ENCODE measurements at places on chromosomes 16 and 17.
A peak's percentile ranks its signal among the peaks of the same experiment; 100 is the strongest.

DNA sequence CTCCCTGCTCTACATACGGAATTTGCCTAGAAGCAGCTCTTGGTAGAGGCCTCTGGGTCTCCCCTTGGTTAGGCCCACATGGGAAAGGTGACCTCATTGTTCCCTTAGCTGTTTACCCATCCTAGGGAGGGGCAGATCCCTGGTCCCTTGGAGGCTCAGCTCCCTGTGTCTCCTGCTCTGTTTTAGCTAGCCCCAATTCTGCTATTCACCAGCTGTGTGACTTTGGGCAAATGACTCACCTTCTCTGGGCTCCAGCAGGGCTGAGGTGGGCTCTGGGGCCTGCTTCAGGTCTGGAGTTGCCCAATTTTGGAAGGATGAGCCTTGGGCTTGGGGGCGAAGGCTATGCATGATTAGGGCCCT lies 3.9 kb downstream of the ABCC3 start:
- DNase-seq: no peak

- DNase-seq: no peak
Observed at GRCh38 chr17:47266782-47267181, 13.2 kb downstream of the ITGB3 start.

DNA sequence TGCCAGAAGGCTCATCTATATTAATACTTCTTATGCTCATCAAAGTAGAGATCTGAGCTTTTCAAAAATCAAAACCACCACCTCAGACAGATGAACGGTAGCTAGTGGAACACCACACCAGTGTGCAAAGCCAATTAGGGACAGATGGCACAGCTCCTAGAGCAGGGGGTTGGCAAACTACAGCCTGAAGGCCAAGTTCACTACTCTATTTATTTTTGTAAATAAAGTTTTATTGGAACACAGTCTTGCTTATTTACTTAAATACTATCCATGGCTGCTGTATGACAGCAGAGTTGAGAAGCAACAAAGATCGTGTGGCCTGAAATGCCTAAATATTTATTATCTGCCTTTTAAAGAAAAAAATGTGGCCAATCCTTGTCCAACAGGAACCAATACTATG lies 56.8 kb downstream of the AMFR start:
- DNase-seq: no peak

- no peak for DNase-seq
Observed at GRCh38 chr17:4872786-4873185, 26.6 kb upstream of the C17orf107 start.

- no peak for DNase-seq
Observed at GRCh38 chr17:42142371-42142896, 12.4 kb downstream of the RAB5C start.

GRCh38 chr17:2191227-2191626 lies 112.4 kb downstream of the SMG6 start:
- DNase-seq: no peak

GRCh38 chr17:12301551-12301950 lies 280.9 kb downstream of the MAP2K4 start:
- no peak for DNase-seq

GRCh38 chr16:52463904-52464303 lies 83.0 kb downstream of the TOX3 start:
- no peak for DNase-seq

DNA sequence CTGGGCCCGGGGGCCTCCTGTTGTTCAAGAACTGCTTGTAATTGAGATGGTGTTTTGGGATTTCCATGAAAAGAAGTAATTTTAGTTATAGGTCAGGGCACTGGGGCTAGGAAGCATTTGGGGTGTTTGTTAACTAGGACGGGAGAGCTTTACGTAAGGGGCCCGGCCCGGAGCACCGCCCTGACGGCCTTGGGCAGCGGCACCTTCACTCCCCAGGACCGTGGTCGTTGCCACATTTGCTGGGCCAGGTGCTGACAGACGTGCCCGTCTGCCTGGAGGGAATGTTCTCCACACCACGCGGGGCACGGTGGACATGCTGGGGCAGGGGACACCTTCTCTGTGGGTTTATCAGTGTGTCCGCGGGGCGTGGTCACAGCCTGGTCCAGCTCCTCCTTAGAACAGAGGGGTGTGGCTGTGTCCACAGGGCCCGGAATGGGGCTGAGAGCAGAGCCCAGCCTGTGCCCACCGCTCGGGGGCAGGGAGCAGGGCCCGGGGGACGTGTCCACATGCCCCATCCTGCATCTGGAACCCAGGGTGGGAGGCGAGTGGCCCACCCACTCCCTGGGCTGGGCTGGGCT lies 57.7 kb downstream of the BAIAP2 start:
- no peak for DNase-seq

DNA sequence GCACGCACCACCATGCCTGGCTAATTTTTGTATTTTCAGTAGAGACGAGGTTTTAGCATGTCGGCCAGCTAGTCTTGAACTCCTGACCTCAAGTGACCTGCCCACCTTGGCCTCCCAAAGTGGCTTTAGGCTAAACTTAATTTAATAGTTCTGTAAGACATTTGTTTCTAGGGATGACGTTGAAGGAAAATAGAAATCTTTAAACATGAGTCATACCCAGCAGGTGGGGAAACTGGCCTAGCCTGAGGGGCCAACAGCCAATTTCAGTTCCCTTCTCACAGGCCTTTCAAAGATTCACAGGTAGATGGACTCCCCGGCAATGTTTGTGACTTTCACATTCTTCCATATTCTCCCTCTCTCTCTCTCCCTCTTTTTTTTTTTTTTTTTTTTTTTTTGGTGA lies 18.1 kb upstream of the ITPRIPL2 start:
- no peak for DNase-seq

- DNase-seq: no peak
Observed at GRCh38 chr16:60204181-60204580, 1470.1 kb upstream of the GOT2 start.

- DNase-seq: no peak
Observed at GRCh38 chr17:21061971-21062526, 19.2 kb upstream of the USP22 start.

GRCh38 chr16:12010388-12011251 lies 34.1 kb downstream of the SNX29 start:
- DNase-seq: no peak

- DNase-seq: peak; percentile 55
Observed at GRCh38 chr16:9311303-9311954, 220.0 kb downstream of the HAPSTR1 start.

DNA sequence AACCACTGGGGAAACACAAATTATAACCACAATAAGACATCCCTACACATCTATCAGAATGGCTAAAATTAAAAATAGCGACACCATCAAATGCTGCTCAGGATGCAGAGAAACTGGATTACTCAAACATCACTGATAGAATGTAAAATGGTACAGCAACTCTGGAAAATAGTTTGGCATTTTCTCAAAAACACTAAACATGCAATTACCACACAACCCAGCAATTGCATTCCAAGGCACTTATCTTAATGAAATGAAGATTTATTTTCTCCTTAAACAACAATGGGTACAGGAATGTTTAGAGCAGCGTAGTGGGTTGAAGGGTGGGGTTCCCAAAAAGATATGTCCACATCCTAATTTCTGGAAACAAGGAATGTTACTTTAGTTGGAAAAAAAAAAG lies 309.0 kb upstream of the PMFBP1 start:
- DNase-seq: no peak

DNA sequence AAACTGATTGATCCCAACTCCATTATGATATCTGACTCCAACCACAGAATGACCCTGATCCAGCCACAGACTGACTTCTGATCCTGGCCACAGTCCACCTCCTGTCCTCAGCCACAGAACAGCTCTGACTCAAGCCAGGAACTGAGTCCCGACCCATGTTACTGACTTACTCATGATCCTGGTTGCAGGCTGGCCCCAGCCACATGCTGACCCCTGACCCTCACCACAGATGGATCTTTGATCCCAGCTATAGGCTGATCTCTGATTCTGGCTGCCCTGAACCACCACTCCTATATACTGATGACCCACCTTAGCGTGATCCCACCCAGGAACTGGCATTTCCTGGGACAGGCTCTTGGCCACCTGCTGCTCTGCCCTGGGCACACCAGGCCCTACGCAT lies 32.2 kb upstream of the IL21R start:
- DNase-seq: no peak

GRCh38 chr17:69451416-69452394 lies 37.2 kb downstream of the MAP2K6 start:
- DNase-seq: no peak

GRCh38 chr17:5526821-5527598 lies 40.6 kb downstream of the MIS12 start:
- peak; percentile 62 for DNase-seq

DNA sequence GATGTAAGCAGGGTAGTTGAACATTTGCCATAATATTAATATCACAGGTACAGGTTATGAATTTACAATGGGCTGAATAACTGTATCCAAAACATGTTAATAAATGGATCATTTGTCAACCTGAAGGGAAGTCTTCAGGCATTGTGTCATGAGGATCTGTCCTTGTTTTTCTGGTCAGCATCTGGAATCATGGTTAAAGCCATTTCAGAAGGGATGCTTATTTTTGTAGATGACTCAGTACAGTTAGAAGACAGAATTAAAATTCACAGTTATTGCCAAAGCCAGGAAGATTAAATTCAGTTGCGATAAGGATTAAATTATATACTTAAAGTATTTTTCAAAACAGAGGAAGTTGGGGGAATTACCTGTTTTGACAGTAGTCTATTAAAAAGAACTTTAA lies 8.0 kb downstream of the PSMD11 start:
- DNase-seq: no peak

DNA sequence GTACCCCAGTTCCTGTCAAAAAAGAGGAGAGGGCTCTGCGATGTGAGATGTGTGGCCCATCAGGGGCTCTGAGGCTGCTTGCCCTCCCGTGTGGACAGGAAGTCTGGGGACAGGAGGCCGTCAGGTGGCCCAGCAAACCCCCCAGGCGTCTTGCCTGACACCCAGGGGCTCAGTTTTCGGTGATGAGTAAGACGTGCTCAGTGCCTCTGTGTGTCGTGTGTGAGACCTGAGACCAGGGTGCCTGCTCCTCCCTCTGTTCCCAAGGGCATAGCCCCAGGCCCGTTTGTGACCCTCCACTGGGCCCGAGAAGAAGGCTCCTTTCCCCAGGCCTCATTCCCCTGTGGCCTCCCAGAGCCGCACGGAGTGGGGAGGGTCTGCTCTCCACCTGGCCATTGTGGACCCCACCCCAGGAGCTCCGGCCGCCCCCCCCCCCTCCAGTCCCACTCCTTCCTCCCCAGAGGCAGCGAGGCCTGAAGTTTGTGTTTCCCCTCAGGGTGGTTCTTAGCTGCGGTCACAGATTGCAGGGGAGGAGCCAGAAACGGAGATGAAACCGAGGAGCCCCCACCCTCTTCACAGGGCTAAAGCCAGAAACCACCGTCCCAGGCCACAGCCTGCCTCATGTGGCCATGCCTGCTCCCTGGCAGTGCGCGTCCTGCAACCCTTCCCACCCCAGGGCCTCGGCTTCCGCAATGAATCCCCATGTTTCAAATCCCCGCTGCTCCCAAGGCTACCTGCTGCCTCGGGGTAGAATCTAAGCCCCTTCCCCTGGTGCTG lies 4.9 kb upstream of the ACTG1 start:
- DNase-seq: peak; percentile 88

DNA sequence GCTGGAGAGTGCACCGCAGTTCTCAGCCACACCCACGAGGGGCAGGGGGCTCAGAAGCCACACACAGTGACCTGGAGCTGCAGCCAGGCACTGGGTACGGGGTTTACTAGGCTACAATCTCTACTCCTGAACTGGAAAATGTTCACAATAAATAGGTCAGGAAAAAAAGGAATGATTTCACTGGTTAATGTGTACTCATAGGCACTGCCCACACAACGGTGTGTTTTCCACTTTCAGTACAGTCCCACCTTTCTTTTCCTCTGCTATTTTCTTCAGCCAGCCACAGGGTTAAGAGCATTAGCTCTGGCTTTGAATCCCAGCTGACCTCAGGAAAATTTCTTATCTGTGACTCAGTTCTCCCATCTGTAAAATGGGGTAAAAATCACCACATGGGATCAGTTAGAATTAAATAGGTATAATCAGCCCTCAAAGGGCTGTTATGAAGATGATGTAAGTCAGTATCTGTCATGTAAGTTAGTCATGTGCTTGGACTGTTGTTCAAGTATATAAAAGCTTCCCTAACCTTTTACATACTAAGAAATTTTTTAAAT lies 35.7 kb downstream of the ZCCHC14 start:
- DNase-seq: no peak

- DNase-seq: peak; percentile 40
Observed at GRCh38 chr16:50368410-50369132, at the start of gene BRD7. Gene BRD7 (minus strand): TSS chr16:50368988. CDS start chr16:50368774, 214 bp downstream.

DNA sequence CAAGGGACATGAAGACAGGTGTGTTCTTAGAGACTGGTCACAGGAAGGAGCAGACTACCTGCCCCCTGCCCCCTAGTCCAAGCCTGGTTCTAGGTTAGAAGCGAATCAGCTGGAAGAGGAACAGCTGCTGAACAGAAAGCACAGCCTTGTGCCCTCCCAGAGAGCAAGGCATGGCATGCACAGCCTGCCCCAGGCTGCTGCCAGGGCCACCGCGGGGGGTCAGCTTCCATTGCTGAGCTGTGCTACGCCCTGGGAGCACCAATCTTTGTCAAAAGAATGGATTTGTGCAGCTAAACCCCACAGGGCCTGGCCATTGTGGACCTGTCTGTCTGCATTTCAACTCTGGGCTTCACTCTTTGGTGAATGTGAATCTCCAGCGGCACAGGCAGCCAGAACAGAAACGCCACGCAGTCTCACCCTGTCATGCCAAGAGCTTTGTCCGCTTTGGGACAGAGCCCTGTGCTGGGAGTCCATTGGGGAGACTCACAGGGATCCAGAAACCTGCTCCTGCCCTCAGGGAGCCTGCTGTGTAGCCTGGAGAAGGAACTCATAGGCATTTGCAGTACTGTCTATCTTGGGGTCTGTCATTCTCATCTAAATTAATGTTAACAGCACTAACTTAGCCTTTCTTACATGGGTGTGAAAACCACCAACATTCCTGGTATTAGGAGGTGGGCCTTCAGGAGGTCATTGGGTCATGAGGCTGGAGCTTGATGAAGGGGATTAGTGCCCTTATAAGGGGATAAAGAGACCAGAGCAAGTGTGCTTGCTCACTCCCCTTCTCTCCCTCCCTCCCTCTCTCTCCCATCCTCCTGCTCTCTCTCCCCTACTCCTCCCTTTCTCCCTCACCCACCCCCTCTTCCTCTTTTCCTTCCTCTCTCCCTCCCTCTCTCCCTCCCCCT lies 25.6 kb upstream of the CDRT4 start:
- no peak for DNase-seq

DNA sequence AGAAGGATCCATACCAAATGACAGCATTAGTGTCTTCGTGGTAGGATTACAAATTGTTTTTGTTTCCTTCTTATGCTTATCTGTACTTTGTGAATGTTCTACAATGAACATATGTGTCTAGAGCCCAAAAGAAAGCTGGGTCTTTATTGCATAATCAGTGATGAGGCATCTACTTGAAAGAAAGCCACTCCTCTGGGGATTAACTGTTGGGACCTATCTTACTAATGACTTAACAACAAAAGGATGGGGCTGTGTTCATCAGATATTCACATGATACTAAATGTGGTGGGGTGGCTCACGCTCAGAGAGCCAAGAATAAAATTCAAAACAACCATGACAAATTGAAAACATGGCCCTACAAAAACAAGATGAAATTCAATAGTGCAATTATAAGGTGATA lies 160.2 kb downstream of the RGS9 start:
- DNase-seq: no peak

- peak; percentile 96 for DNase-seq
Observed at GRCh38 chr17:2041561-2042389, at the start of gene OVCA2. Gene OVCA2 (plus strand): TSS chr17:2042022. CDS start chr17:2042048, 26 bp downstream.
